ENCODE measurements at places on chromosomes 6 and 20.

- H3K4me3 ChIP-seq = peak overlapping the region; percentile 82
- peaks cover 77% of the 10 kb centered on the region for H3K4me1 ChIP-seq
- peak; percentile 10 for DNase-seq
- peak overlapping the region; percentile 99 for H3K27ac ChIP-seq
These were observed 41.7 kb upstream of the ZNF831 start for GRCh38 chr20:59121714-59122565.

GRCh38 chr6:162532283-162533008 lies 195.1 kb downstream of the PRKN start:
- H3K4me1 ChIP-seq = no peaks in the 10 kb centered on the region
- peaks cover 2% of the 10 kb centered on the region for H3K36me3 ChIP-seq
- no peaks in the 10 kb centered on the region for H3K27me3 ChIP-seq
- no peak for DNase-seq
- H3K27ac ChIP-seq = no peak overlapping the region

DNA sequence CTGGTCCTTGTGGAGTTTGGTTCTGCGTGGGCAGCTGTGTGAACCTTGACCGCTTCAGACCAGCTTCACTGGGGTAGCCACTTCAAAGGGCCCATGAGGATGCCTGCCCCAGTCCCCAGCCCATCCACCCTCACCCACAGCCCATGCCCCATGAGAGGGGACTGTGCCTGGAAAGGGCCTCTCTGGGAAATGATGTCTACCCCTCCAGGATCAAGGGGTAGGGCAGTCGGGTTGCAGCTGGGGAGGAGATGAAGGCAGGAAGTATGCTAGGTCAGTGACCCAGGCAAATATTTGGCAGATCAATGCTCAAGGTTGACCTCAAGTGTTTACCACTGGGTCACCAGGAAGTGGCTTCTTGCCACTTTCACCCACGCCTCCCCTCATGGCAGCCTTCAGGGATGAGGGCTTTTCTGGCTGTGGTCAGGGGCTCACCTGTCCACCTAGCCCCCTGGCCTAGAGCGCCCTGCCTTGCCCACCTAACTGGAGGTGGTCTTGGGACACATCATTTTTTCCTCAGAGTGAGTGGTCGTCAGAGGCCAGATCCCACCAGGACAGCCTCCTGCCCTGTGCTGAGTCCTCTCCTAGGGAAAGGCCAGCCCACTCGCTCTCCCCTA lies 109.5 kb downstream of the SNX5 start:
- H3K4me3 ChIP-seq = peak overlapping the region; percentile 9
- H3K27me3 ChIP-seq = peaks cover 13% of the 10 kb centered on the region
- H3K27ac ChIP-seq = no peak overlapping the region
- no peaks in the 10 kb centered on the region for H3K36me3 ChIP-seq
- DNase-seq = no peak
- H3K4me1 ChIP-seq = peaks cover 33% of the 10 kb centered on the region

DNA sequence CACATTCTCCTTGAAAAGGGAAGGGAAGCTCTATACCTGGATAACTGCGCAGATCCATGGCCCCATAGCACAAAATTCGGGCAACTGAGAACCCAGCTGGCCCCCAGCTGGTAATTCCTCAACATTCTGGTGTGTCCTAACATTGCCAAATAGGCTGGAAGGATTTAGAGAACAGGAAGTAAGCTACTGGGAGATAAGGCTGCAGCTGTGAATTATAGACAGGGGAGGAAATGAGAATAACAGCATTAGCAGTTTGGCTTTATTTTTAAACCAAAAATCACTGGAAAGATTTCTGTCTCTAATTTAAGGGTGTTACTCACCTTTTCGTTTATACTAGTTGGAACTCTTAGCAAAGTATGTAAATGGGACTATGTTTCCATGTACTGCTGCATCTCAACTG lies 97.2 kb downstream of the TULP4 start:
- peaks cover 3% of the 10 kb centered on the region for H3K36me3 ChIP-seq
- no peak overlapping the region for H3K27ac ChIP-seq
- no peaks in the 10 kb centered on the region for H3K27me3 ChIP-seq
- H3K4me3 ChIP-seq = no peak overlapping the region
- DNase-seq = no peak
- peaks cover 28% of the 10 kb centered on the region for H3K4me1 ChIP-seq

DNA sequence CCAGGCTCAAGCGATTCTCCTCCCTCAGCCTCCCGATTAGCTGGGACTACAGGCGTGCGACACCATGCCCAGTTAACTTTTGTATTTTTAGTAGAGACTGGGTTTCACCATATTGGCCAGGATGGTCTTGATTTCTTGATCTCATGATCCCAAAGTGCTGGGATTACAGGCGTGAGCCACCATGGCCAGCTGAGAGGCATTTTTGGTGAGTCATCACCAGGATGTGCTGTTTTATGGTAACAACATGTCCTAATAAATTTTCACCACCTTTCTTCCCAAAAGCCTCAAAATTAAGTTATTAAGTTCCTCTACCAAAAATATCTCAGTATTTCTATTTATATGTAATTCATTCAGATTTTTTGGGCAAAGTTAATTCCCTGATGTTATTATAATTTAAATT lies 53.5 kb downstream of the COL21A1 start:
- no peaks in the 10 kb centered on the region for H3K27me3 ChIP-seq
- H3K36me3 ChIP-seq = peaks cover 2% of the 10 kb centered on the region
- no peaks in the 10 kb centered on the region for H3K4me1 ChIP-seq
- DNase-seq = no peak
- H3K27ac ChIP-seq = no peak overlapping the region

GRCh38 chr6:35259948-35260590 lies 534 bp downstream of the ZNF76 start:
- peak; percentile 64 for DNase-seq
- peak overlapping the region; percentile 82 for H3K4me3 ChIP-seq
- peak overlapping the region; percentile 92 for H3K27ac ChIP-seq
- no peaks in the 10 kb centered on the region for H3K27me3 ChIP-seq

GRCh38 chr6:41367700-41368099 lies 32.3 kb downstream of the NCR2 start:
- H3K27ac ChIP-seq = no peak overlapping the region
- no peak overlapping the region for H3K4me3 ChIP-seq
- H3K4me1 ChIP-seq = peaks cover 23% of the 10 kb centered on the region
- DNase-seq = no peak

DNA sequence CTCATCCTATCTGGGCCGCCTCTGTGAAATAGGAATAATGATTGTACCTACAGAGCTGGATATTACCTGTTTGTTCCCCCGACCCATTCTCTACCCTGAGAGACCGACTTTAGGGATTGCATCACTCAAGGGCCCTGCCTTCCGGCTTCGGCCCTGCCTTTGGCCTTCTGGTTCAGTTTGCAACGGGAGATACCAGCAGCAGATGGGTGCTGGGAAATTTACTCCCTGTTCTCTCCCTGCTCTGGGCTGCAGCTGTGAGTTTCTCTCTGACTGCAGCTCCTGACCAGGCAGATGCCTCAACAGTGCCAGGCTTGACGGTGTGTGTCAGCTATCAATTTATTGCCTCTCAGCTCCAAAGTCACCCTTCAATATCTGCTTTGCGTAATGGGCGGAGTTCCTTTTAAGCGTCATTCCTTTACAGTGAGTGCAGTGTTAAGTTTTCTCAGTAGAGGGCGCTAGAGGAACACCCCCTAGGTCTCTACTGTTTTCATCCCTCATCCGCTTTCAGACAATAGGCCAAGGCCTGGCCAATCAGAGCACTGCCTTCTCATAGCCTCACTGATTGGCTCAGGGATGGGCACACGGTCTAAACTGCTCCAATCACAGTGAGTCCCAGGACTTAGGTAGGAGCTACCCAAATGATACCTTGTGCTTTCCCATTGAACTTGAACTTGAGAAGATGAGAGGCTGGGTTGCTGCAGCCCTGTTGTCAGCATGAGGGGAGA lies 30.0 kb downstream of the KCNG1 start:
- H3K4me1 ChIP-seq = no peaks in the 10 kb centered on the region
- no peaks in the 10 kb centered on the region for H3K36me3 ChIP-seq
- H3K27me3 ChIP-seq = peaks cover 10% of the 10 kb centered on the region
- H3K4me3 ChIP-seq = no peak overlapping the region
- H3K27ac ChIP-seq = no peak overlapping the region
- DNase-seq = no peak

DNA sequence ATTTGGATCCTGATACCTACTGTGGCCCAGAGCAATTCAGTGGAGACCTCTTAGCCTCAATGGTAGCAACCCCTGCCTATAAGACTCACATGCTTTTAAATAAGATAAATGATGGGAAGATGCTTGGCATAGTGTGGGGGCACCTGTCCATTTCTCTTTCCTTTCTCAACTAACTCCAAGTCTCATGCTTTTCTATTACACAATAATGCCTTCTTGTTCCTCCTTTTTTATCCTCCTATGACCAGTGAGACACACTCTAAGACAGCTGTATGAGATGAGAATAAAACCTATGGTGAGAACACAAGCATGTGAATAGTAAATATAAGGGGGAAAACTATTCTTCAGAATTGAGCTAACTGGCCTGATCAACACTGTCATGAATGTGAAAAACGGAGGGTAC lies 147.0 kb upstream of the STXBP5 start:
- peaks cover 2% of the 10 kb centered on the region for H3K36me3 ChIP-seq
- no peak for DNase-seq

GRCh38 chr6:17640477-17640917 lies 40.4 kb downstream of the FAM8A1 start:
- H3K4me1 ChIP-seq = peaks cover 24% of the 10 kb centered on the region
- H3K27me3 ChIP-seq = no peaks in the 10 kb centered on the region
- no peak overlapping the region for H3K27ac ChIP-seq
- no peak overlapping the region for H3K4me3 ChIP-seq
- DNase-seq = no peak

GRCh38 chr6:170423030-170423429 lies 116.5 kb downstream of the FAM120B start:
- no peak for DNase-seq
- no peaks in the 10 kb centered on the region for H3K4me1 ChIP-seq
- H3K27ac ChIP-seq = no peak overlapping the region

DNA sequence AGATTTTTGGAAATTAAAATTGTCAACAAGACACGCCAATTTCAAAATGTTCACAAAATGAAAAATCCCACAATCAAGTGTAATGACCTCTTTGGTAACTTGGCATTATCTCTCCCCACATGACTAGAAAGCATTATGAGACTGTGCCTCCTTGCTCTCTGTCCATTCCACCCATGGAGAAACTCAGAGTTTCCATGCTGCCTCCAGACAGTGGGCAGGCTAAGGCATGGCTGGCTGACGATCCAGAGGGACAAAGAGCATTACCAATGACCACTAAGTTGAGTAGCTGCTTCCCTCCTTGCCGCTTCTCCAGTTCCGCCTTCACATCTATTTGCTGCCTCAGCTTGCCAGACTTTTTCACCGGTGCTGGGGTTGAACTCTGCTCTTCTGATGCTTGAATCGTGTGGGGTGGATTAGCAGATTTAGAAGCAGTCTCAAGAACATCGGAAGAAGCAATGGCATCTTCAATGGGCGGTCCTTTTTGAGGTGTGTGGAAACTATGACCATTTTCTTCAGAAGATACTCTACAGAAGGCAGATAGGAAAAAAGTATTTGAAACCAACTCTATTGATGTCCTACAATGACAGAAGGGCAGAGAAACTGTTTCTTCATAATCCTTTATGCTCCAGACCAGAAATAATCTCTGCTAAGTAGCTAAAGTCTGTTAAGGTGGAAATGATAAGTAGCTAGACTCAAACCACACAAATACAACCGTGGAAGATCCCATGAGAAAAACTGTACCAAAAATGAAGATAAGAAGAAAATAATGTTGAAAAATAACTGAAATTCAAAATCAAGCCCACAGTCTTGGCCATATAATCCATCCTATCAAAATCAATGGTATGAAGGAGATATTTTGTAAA lies 47.5 kb upstream of the ALDH8A1 start:
- H3K27ac ChIP-seq = peak overlapping the region; percentile 4
- H3K4me3 ChIP-seq = no peak overlapping the region
- peaks cover 24% of the 10 kb centered on the region for H3K36me3 ChIP-seq
- no peak for DNase-seq
- H3K27me3 ChIP-seq = no peaks in the 10 kb centered on the region

DNA sequence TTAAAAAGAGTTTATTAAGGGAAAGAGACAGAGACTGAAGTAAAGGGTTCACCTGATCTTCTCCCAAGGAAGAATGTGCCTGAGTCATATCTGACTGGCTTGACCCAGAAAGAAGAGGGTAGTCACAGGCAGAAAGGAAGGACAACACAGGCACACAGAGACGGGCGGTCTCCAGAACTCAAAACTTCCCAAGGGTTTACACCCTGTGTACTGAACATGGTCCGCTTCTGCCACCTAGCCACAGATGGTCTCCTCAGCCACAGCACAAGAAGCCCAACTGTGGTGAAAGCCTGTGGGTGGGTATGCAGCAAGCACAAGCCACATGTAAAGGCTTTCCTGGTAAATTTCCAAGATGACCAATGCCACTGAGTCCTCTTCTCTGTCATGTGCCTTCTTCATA lies 17.2 kb downstream of the UNC5CL start:
- no peak for DNase-seq
- H3K27me3 ChIP-seq = peaks cover 23% of the 10 kb centered on the region
- H3K4me3 ChIP-seq = no peak overlapping the region
- peaks cover 5% of the 10 kb centered on the region for H3K4me1 ChIP-seq
- H3K27ac ChIP-seq = no peak overlapping the region

DNA sequence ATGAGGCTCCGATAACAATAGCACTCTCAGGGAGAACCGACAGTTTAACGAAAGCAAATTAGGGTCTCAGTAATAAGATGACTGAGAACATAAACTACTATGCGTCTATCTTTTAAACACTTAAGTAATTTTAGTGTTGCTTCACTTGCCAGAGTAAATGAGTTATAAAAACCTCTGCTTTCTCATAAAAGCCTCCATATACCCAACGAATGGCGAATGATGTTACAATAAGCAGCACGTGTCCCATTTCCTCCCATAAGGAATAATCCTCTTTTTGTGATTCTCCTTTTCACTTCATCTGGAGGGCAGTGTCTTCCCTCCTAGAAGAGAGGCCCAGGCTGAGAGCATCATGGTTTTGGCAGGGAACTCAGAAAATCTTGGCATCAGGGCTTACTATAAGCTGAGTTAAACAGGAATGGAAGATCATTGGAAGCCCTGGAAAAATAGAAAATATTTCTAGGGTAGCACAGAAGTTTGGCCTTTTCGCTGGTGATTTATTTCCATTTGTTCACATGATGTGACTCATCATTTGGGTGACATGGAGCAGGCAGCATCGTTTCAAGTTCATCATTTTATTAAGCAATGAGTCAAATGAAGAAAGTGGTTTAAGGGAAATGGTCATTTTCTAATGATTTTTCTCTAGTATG lies 255.4 kb downstream of the ATXN1 start:
- no peak overlapping the region for H3K27ac ChIP-seq
- H3K36me3 ChIP-seq = peaks cover 6% of the 10 kb centered on the region
- no peak overlapping the region for H3K4me3 ChIP-seq
- DNase-seq = no peak
- H3K4me1 ChIP-seq = peaks cover 39% of the 10 kb centered on the region
- no peaks in the 10 kb centered on the region for H3K27me3 ChIP-seq

DNA sequence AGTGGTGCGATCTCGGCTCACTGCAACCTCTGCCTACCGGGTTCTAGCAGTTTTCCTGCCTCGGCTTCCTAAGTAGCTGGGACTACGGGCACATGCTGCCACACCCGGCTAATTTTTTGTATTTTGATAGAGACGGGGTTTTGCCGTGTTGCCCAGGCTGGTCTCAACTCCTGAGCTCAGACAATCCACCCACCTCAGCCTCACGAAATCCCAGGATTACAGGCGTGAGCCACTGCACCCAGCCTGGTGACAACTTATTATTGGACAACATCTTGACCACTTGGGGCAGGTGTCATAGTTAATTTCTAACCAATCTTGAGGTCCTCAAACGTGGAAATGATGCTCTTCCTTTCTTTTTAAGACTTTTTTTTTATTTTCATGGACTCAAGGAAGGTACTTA lies 303.6 kb downstream of the CLIC5 start:
- no peak overlapping the region for H3K27ac ChIP-seq
- H3K4me3 ChIP-seq = no peak overlapping the region
- peaks cover 2% of the 10 kb centered on the region for H3K36me3 ChIP-seq
- no peaks in the 10 kb centered on the region for H3K27me3 ChIP-seq
- no peak for DNase-seq

All from central memory CD8-positive, alpha-beta T cell (primary cell).